ENCODE measurements at places on chromosomes 6 and 20.

DNA sequence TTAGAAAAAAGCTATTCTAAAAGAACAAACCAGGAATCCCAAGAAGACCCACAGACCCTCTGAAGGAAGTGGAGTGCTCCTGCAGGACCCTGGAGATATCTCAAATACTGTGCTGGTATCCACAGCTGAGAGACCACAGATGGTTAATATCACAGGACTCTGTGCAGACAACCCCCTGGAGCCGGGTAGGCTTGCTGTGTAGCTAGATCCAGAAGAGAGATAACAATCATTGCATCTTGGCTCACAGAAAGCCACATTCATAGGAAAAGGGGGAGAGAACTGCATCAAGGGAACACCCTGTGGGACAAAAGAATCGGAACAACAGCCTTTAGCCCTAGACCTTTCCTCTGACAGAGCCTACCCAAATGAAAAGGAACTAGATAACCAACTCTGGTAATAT, 689.5 kb downstream of the PHF3 start:
- DNase-seq, result no peak

DNA sequence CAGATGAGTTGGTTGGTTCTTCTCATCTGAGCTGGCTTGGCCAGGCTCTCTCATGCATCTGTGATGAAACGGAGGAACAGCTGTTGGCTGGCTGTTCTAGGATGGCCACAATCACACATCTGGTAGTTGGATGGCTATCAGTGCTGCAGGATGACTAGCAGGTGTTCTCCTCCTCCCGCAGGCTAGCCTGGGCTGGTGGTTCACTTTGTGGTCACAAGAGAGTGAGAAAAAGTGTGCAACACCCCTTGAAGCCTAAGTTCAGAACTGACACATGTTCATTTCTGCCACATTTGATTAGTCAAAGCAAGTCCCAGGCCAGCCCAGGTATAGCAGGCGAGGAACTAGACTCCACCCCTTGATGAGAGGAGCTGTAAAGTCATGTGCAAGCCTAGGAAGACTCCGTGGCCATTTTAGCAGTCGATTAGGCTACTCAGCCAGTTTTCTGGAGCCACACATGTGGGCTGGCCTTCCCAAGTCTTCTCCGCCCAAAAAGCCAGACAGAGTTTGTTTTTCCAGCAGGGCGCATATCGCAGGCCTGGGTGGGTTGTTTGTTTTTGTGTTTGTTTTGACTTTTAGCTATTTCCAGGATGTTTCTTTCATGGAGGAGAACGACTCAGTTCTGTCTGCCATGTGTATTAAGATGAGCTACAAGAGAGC, 120.8 kb downstream of the ISM1 start:
- DNase-seq, result no peak

DNA sequence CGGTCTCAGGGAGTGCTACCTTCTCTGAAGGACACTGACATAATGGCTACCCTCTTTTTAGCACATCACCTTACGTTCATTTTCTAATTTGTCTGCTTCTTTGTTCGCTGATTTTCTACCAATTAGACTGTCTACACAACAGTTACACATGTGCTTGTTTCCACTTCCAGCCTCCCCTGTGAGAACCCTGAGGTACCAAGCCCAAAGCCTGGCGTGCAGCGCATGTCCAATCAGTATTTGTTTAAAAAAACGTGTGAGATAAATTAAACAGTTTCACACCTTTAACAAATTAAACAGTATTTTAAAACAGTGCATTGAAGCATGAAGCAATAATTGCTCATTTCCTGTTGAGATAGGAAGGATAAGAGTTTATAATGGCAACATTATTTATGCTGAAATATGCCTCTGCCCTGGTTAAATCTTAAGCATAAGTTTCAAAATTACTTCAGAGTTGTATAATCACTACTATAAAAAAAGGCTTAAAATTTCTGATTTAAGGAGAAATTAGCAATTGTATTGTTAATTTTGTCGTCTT, 88.9 kb downstream of the MAP3K5 start:
- DNase-seq, result no peak

DNA sequence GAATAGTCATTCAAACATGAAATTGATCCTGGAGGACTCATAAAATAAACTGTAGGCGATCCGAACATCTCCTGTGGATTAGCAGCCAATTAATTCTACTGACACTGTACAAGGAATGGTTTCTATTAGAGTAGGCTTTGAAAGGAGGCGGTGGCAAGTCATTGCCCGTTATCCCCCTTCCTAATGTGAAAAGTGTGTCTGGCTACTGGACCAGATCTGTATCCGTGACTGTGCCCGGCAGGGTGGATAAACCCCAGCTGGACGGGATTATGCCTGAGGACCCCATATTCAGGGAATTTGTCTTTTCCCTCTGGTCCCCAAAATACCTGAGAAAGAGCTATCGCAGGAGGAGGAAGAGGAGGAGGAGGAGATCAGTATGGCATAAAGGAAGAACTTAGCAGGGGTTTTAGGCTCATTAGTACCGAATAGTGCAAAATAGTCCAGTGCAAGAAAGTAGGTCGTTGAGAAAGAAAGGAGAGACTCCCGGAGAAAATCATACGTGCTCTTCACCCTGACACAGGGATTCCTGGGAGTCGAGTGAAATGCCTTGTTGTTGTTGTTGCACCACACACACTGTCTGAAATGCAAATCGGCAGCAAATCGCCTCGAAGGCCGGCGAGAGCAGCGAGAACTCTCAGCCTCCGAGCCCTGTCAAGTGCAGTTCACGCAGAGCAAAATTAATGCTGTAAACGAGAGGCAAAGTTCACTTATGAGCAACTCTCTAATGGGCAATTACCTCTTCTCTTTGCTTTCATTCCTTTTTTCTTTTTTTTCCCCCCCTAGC, 178.9 kb upstream of the ARID1B start:
- no peak for DNase-seq

GRCh38 chr6:104400844-104401243, 458.9 kb downstream of the HACE1 start:
- DNase-seq, result no peak

GRCh38 chr6:44233567-44234100, 10.2 kb downstream of the SLC29A1 start:
- DNase-seq, result no peak

DNA sequence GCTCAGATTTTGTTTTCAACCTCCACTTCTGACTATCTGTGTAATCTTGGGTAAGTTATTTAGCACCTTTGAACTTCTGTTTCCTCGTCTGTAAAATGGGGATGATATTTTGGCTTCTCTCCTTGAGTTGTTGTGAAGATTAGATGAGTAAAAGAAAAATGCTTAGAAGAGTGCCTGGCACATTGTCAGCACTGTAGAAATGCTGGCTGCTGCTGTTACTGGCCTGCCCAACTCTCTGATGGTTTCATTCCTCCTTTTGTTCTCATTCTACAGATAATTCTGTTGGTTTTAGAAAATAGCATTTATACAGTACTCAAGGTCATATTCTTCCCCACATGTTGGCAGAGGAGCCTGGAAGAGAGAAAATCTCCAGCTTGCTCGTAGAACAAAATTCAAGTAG, 547.2 kb upstream of the JAG1 start:
- DNase-seq, result no peak
